Spleen (tissue), 13 donors: ENCODE measurements at places on chromosomes 3 and 15. TPM values are rescaled to one million over a fixed set of nuclear protein-coding genes. Genes with fewer than 3 reads are reported as not detected.

Gene AADAC
- total RNA-seq: not detected

Gene SIDT1
- 42.9 TPM for total RNA-seq

Gene XCR1
- total RNA-seq: 4.7 TPM

Gene TBC1D23
- total RNA-seq: 51.0 TPM

Gene SLC22A13
- 0.55 TPM for total RNA-seq

Gene CIB2
- 4.3 TPM for total RNA-seq

Gene ZNF80
- total RNA-seq: 1.8 TPM

Gene DISP2
- total RNA-seq: 0.13 TPM

Gene PEX5L
- not detected for total RNA-seq

Gene MAGEF1
- total RNA-seq: 22.6 TPM

Gene IGF2BP2
- total RNA-seq: 17.8 TPM

Gene NTRK3
- 0.33 TPM for total RNA-seq

Gene RLBP1
- total RNA-seq: not detected

Gene CDHR4
- total RNA-seq: not detected

Gene ZNF774
- 1.4 TPM for total RNA-seq

Gene PROS1
- 42.8 TPM for total RNA-seq

Gene PSMD2
- total RNA-seq: 136 TPM

Gene STRIT1
- total RNA-seq: not detected

Gene LARP6
- 0.94 TPM for total RNA-seq

Gene NOX5
- total RNA-seq: 24.6 TPM

Gene MCTP2
- total RNA-seq: 173 TPM

Gene ZNF148
- 41.3 TPM for total RNA-seq

Gene GNAT1
- total RNA-seq: not detected

Gene ADAMTS7
- 8.3 TPM for total RNA-seq

Gene RHO
- total RNA-seq: not detected

Gene CLK3
- total RNA-seq: 100 TPM

Gene POPDC2
- 4.8 TPM for total RNA-seq

Gene SAXO2
- 2.6 TPM for total RNA-seq

Gene OCA2
- 3.0 TPM for total RNA-seq

Gene MINAR1
- total RNA-seq: 0.88 TPM

Gene TRIM42
- not detected for total RNA-seq

Gene NBEAL2
- total RNA-seq: 123 TPM

Gene TICRR
- total RNA-seq: 3.0 TPM

Gene RTP2
- total RNA-seq: not detected

Gene SEC61A1
- 126 TPM for total RNA-seq

Gene TMOD3
- 41.2 TPM for total RNA-seq

Gene ROPN1B
- total RNA-seq: not detected

Gene KIF7
- 2.3 TPM for total RNA-seq

Gene ZIC1
- total RNA-seq: not detected

Gene DUOX1
- total RNA-seq: not detected

Gene MEX3B
- 1.7 TPM for total RNA-seq

Gene SLITRK3
- total RNA-seq: not detected

Gene PLSCR5
- not detected for total RNA-seq

Gene HYAL1
- total RNA-seq: 84.8 TPM

Gene STRC
- total RNA-seq: 0.37 TPM

Gene TF
- total RNA-seq: 9.8 TPM

Gene CCR4
- 7.5 TPM for total RNA-seq

Gene POLQ
- total RNA-seq: 2.1 TPM

Gene MOBP
- total RNA-seq: not detected

Gene CHD2
- total RNA-seq: 223 TPM

Gene PLA2G4D
- total RNA-seq: not detected

Gene GOLGA8G
- not detected for total RNA-seq

Gene ALPK3
- 0.74 TPM for total RNA-seq
